ENCODE measurements at places on chromosomes 7 and 10. TPM values are rescaled to one million over a fixed set of nuclear protein-coding genes. Genes with fewer than 3 reads are reported as not detected.

The ELFN1 gene
- 4.4 TPM for total RNA-seq

DNA sequence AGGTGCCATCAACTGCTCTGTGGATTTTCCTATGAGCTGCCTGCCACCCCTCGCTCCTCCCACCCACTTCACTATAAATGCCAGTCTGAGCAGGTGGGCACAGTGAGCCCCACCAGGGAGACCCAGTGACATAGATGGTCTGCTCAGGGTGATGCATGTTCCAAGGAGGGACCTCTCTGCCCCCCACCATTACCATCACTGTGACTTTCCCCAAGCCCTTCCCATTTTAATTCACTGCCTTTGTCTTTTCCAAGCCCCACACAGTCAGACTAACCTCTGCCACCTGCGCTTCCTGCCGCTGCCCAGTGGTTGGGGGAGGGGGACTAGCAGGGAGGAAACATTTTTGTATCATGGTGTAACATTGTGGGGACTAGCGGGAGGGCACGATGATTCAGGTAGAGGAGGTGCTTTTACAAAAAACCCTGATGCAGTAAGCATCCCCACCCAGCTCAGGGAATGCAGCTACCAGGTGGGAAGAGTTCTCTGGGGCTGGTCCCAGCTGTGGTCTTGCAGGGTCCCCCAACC is 24.6 kb downstream of the PRSS2 start:
- DNase-seq: no peak

DNA sequence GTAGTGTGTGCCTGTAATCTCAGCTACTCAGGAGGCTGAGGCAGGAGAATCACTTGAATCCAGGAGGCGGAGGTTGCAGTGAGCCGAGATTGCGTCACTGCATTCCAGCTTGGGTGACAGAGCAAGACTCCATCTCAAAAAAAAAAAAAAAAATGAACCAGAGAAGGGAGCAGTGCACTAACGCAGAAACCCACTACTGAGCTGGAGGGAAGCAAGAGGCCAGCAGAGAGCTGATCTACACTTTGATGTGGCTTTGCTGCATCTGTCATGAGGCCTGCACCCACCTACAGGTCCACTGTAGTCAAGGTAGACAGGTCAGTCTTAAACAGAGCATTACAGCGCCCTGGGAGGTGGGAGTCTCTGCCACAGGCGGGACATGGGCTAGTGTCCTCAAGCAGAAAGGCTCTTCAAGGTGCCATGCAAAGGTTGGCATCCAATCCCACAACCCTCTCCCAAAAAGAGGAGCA is 30.0 kb downstream of the MAT1A start:
- no peak for DNase-seq

GRCh38 chr7:131741446-131741845 is 185.0 kb upstream of the PODXL start:
- DNase-seq: no peak

GRCh38 chr10:110527731-110528171 is 30.0 kb downstream of the DUSP5 start:
- DNase-seq: no peak

The PODXL gene
- total RNA-seq: 37.5 TPM

DNA sequence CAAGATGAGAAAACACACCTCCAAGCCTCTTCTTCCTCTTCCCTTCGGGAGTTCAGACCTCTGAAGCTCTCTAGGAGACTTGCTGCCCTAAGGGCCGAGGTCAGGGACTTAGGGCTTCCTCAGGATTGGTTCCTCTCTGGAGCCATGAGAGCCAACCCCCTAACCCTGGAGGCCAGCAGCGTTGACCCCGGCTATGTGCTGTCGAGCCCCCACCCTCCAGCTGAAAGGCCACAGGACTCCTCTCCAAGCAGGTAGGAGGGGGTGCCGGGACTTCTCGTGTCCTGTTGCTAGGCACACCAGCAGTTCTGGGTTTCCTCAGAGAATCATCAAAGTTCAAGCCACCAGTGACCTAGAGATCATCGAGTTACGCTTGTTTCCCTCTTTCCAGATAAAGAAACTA is 87.4 kb downstream of the ARHGAP22 start:
- no peak for DNase-seq

The POLL gene
- 51.3 TPM for total RNA-seq
